Bone marrow (tissue), 2 donors: ENCODE measurements at places on chromosomes 4 and X.
A peak's percentile ranks its signal among the peaks of the same experiment; 100 is the strongest.

GRCh38 chr4:54898656-54899340 is 226.6 kb downstream of the KDR start:
- DNase-seq, result no peak

DNA sequence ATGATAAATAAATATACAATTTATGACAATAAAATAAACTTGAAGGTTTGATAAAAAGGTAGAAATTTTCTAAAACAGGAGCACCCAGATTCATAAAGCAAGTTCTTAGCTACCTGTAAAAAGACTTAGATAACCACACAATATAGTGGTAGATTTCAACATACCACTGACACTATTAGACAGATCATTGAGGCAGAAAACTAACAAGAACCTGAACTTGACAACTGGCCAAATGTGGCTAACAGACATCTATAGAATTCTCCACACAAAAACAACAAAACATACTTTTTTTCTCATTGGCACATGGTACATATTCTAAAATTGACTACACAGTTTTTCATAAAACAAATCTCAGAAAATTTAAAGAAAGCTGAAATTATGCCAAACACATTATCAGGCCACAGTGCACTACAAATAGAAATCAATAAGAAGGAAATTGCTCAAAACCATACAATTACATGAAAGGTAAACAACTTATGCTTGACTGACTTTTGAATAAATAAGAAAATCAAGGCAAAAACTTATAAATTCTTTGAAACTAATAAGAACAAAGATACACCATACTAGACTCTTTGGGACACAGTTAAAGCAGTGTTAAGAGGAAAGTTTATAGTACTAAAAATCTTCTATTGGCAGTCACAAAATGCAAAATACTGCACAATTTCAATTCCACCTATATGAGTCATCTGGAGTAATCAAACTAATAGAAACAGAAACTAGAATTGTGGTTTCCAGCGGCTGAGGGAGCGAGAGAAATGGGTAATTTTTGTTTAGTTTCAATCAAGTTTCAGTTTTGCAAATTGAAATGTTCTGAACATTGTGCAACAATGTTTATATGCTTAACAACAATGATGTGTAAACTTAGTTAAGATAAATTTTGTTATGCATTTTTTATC is 925.6 kb downstream of the SH3BGRL start:
- no peak for DNase-seq

GRCh38 chr4:146511381-146511780 is 10.4 kb downstream of the SLC10A7 start:
- peak; percentile 2 for DNase-seq

- peak; percentile 16 for DNase-seq
Measured at GRCh38 chrX:39261446-39262147, 460.3 kb downstream of the MID1IP1 start.

GRCh38 chr4:41927796-41928499 is 7.3 kb upstream of the TMEM33 start:
- DNase-seq, result no peak

DNA sequence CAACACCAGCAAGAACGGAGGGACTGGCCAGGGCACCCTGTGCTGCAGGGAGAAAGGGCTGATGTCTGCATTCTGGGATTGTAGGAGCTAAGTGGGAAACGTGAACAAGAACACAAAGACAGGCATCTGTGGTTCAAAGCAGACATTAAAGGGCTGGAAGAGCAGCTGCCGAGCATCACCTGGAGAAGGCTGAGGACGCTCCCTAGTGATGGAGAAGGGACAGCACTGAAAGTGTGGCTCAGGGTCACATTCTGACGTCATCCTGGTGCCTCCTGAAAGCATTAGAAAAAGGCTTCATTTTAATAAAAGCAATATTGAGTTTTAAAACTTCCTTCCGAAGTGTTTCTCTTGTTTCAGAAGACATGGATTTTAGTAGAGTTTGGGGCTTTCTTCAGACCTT is 62.3 kb downstream of the CLDN22 start:
- no peak for DNase-seq

- DNase-seq, result no peak
Measured at GRCh38 chr4:189285377-189285776, 655.3 kb upstream of the FRG1 start.

GRCh38 chrX:53713987-53714579 is 27.6 kb upstream of the HUWE1 start:
- no peak for DNase-seq

DNA sequence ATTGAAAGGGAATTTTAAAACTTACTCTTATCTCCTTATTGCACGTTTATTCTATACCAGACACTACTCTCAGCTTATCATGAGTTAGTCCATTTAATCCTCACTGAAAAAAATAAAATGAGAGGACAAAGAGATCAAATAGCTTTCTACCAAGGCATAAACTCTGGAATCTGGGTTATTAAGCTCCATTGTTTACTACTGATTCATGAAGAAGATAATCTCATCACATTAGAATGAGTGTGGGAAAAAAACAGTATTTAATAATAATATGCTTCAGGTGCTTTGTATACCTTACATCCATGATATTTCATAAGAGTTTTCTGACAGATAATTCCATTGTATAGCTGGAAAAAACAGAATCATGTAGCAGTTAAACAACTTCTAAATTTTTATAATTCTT is 1092.6 kb downstream of the TECRL start:
- no peak for DNase-seq

DNA sequence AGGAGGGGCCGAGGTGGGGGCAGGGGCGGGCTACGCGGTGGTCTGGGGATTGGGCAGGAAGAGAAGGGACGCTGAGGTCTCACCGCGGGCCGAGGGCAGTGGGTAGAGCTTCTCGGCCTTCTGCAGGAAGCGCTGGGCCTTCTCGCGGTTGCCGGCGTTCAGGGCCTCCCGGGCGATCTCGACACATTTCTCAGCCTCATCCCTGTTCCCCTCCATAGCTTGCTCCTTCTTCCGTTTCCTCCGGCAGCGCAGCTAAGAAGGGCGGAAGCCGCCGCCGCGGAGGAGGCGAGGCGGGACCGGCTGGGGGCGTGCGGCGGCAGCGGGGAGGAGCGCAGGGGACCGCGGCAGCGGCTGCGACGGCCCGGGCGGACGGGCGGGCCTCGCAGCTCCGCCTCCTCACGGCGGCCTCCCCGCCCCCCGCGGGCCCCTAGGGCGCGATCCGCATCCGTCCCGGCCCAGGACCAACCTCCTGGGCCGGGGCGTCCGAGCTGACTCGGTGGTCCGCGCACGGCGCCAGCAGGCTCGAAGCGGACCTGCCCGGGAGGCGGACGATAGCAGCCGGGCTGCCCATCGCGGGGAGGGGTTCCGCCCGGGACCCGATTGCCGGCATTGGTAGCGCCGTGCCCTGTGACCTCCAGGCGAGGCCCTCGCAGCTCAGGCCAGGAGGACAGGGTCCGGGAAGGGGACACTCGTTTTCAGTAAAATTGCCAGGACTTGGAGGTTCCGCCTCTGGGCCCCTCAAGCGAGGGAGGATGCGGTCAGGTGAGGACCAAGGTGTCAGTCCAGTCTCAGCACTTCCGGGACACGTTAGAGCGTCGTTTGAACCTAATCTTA is at the start of gene DNAJB14:
Gene DNAJB14, minus strand, starts transcription at position 263 of the 834 bp plus-strand sequence. Its CDS starts 47 bp downstream, at position 216.
- DNase-seq, result peak; percentile 60

- DNase-seq, result peak; percentile 52
Measured at GRCh38 chrX:12949927-12950656, 24.8 kb upstream of the TMSB4X start.

DNA sequence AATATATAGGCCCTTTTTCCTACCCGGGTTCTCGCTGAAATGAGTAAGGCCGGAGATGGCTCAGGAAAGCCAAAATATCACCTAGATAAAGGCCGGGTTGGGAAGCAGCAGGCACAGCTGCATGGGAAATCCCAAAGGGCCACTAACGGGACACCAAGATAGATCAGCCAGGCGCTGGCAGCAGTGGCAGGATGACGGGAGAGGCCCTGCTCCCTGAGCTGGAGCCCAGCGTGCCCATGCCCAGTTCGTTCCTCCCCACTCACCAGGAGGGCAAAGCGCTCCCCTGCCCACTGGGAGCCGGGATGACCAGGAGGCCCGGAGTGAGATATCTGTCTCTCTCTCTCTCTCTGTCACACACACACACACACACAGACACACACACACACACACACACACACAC is 109.8 kb downstream of the DCTD start:
- no peak for DNase-seq

DNA sequence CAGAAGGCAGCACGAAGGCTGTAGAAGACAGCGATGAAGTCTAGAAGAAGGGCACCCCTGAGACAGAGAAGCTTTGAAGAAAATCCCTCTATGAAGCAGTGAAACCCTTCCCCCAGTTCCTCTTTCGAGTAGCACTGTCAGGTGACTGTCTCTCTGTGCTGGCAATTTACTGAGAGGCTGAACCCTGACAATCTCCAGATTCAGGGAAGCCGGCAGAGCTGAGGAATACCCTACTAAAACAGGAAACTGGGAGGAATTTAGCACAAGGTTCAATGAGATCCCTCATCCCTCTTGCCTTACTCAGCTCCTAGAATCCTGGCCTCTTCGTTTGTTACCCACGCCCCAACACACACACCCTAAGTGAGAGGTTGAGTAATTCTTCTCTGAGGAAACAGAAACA is 239.7 kb upstream of the NOCT start:
- no peak for DNase-seq

GRCh38 chr4:149409555-149409962 is 406.1 kb downstream of the IQCM start:
- DNase-seq, result no peak

DNA sequence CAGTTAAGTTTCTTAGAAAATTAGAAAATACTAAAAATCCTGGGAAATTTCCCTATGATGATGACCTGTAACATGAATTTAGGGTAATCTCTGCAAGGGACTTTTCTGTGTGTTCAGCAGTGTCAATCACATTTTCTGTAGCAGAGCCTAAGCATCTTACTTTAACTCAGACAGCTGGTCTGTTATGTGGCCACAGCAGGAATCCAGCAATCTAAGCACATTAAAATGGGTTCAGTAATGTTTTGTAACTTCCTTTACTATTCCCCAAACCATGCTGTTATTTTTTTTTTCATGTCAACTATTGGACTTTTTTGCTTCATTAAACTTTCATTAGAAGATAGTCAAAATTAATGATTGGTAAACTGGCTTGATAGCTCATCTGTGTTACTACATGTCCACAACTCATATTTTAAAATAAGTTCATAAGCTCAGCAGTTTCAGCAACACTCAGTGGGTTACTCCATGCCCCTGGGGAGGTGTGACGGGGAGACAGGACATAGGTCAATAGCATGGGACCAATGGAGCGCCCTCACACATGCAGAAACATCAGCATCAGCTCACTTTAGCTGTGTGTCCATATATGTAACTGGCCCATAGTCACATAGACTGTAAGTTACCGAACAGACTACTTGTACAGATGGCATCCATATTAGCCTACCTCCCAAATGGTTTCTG is 168.0 kb upstream of the PACRGL start:
- no peak for DNase-seq

- DNase-seq, result no peak
Measured at GRCh38 chr4:121057466-121057922, 14.8 kb downstream of the NDNF start.

DNA sequence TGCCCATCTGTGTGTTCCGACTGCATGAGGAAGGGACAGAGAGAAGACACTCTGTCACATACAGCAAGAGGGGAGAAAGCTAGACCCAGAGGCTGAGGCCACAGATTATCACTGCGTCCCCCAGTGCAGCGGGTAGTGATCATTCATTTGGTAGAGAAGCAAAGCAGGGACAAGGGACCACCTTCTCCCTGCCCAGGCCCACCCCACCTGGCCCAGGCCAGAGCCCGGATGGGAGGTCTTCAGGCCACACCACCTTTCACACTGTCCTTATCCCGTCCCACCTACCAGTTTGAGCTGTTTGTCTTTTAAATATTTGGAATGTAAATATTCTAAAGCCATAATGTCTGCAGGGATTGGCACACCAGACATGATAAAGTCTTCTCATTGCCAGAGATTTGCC is 10.6 kb downstream of the TNIP2 start:
- no peak for DNase-seq

GRCh38 chr4:147839663-147840062 is 107.8 kb downstream of the ARHGAP10 start:
- DNase-seq, result no peak

GRCh38 chrX:149916745-149917392 is 12.5 kb upstream of the HSFX4 start:
- no peak for DNase-seq

DNA sequence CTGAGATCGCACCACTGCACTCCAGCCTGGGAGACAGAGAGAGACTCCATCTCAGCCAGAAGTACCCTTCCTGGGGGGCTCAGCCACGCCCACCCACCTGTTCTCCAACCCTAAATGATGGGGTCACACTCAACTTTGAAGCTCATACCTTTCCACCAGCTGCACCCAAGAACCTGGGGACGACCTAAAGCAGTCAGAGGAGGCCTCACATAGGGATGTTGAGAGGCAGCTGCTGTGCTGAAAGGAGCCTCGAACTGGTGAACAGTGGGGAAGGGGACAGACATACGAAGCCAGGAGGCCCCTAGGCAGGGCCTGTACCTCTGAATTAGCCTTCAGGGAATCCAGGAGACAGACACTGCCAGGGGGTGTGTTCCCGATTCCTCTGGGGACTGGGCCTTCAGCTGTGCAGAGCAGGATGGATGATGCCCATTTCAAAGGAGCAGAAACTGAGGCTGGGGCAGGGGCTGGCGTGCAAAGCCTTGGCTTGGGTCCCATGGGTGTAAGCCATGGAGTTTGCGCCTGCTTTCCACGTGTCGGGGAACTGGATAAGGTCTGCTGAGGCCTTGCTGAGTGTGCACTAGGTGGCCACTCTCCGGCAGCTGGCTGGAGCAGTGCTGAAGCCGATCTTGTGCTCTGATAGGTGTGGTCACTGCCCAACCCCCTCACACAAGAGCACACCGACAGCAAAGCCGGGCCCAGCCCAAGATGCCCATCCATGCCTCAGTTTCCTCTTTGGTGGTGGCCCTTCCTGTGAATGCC is 130.8 kb downstream of the CPZ start:
- DNase-seq, result no peak

DNA sequence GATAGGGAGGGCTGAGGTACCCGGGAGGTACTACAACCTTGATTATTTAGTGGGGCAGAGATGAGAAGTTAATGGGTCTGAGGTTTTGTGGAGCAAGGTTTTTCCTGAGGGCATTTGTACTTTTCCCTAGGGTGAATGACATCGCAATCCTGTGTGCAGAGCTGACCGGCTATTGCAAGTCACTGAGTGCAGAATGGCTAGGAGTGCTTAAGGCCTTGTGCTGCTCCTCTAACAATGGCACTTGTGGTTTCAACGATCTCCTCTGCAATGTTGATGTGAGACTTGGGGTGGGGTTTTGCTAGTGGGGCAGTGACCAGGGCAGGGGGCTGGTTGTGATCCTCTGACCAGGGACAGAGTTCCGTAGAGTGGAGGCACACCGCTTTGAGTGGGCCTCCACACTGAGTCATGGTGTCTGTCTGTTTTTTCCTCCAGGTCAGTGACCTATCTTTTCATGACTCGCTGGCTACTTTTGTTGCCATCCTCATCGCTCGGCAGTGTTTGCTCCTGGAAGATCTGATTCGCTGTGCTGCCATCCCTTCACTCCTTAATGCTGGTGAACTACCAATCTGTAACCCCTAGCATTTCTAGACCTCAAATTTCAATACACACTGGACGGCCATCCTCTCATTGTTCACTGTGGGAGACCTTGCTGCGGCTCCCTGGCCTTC is 9.9 kb downstream of the MED12 start:
- DNase-seq, result no peak
